ENCODE measurements at places on chromosomes 16 and 17. TPM values are rescaled to one million over a fixed set of nuclear protein-coding genes. Genes with fewer than 3 reads are reported as not detected.

DNA sequence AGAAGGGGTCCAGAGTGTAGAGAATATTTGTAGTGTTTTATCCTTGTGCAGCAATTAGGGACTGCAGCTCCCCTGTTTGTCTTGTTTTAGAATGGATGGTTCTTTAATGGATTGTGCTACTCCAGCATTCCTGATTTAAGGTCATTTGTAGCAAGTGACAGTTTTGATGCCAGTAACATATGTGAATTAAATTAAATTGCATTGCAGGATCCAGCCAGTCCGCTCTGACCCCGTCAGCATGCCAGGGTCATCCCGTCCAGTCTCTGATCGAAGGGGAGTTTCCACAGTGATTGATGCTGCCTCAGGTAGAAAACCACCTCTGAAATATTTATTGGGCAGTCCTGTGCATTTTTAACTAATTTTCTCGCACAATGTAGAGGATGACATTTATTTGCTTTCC lies 315.4 kb upstream of the TBX2 start:
- DNase-seq, result no peak

ZNF19 gene
- polyA plus RNA-seq, result 0.46 TPM

- no peak for DNase-seq
Measured at GRCh38 chr16:23948949-23949411, 113.2 kb downstream of the PRKCB start.

DNA sequence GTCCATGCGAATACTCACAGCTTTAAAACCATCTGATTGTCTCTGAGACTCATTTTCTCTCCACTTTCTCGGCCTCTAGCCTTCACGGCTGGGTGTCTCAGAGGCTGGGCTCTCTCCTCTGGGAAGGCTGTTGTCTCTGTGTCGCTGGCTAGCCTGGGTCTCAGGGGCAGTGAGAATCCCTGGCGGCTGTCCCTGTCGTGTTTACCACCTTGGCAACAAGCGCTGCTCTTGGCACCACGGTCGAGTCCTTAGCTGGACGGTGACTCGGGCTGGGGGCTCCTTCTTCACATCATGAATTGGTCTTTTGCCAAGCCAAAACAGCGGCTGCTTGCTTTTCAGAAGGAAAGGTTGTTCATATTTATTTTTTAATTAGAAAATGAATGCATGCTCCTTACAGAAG lies 81.1 kb downstream of the MSI2 start:
- no peak for DNase-seq

- DNase-seq, result no peak
Measured at GRCh38 chr16:10497132-10498101, 83.0 kb downstream of the EMP2 start.

GRCh38 chr17:1590029-1590746 lies 27.6 kb upstream of the PITPNA start:
- DNase-seq, result peak; percentile 90

DNA sequence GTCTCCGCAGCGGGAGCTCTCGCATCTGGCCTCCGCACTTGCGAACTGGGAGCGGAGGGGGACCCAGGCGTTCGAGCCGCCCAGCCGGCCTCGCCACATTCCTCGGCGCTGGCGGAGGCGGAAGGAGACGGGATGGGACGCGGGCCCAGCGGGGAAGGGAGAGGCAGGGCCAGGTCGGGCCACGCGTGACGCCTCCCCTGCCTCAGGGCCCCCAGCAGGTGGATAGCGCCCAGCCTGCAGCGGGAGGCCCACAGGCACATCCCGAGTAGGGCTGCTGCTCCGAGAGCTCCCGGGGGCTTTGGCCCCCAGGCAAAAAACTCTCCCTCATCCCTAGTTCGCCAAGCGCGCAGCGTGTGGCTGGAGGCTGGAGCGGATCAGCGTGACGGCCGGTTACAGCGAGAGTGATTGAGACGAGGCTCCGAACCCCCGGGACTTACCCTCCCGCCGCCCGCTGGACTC lies 800 bp downstream of the PLEKHH3 start:
- peak; percentile 45 for DNase-seq

DNA sequence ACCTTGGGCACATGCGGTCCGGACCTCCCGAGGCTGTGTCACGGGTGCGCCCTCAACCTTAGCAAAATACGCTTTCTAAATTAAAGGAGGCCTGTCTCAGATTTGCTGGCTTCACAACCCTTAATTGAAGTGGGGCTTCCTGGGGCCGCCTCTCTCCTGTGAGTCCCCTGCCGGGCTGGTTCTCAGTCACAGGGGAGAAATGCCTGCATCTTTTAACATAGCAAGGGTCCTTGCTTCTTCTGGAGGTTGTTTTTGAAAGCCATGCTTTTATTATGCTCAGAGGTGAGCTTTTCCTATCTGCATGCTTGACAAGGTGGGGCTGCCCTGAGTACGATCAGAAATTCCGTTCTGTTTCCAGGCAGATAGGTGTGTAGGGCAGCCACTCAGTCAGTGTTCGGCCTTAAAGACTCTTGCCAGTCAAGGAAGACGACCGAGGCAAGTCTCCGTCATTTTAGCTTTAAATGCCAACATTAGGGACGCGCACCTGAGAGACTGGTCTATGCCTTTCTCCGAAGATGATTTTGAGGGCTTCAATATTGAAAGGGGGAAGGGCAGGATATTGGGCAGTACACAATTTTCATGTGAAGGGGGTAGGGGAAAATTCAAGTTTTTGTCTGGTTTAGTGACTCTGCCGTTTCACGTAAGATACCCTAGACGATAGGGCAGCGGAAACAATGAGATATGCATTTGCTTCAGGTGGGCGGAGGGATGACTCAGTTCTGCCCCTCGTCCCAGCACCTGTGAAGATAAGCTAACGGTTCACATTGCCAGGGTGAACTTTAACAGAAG lies 5.5 kb upstream of the SLC7A5 start:
- DNase-seq, result no peak

DNA sequence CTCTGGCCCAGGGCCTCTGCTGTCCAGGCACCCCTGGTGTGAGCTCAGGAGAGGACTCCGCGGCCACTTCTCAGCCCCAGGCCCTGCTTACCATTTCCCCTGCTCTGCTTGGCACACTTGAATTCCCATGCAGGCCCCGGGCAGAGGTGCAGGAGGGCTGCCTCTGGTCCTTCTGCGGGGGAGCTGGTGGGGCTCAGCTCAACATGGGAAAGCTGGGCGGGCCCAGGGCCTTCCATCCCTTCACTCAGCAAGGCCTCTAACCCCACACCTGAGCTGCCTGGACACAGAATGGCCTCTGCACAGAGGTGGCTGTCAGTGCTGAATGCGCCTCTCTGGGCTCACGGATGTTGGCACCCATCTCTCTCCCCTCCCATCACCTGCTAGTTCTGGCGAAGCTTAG lies 12.5 kb upstream of the RNPS1 start:
- no peak for DNase-seq

CASKIN2 gene
- polyA plus RNA-seq, result 7.5 TPM

DNAH2 gene
- 0.02 TPM for polyA plus RNA-seq

DNA sequence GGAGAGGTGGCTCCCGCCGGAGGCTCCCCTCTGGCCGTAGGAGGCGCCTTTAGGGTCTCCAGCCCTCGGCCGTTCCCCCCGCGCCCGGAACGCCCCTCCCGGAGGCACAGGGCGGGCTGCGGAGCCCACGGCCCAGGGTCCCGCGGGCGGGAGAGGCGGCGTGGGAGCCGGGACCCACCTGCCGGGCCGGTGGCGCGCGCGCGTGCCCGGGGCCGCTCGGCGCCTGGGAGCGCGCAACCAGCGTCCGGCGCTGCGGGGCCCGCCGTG lies at the start of gene MIF4GD:
MIF4GD (minus strand) TSS at position 266 of the 267 bp plus-strand sequence. CDS start 1,036 bp downstream, outside the sequence.
- DNase-seq, result peak; percentile 54

- peak; percentile 61 for DNase-seq
Measured at GRCh38 chr16:17412221-17412620, 58.5 kb downstream of the XYLT1 start.

DNA sequence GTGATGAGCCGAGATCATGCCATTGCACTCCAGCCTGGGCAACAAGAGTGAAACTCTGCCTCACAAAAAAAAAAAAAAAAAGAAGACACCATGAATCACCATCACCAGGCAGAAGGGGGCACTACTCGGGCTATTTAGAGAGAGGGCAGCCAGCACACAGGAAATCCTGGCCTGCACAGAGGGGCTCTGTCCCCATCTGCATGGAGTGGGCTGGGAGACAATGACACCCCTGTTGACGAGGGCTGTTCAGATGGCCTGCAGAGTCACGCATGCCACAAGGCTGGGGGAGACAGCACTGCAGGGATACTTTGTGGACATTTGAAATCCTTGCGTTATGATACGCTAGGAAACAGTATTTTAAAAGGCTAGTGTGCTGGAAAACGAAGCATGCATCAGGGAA lies 48.3 kb downstream of the CUEDC1 start:
- DNase-seq, result no peak

- DNase-seq, result no peak
Measured at GRCh38 chr17:72931163-72931562, 161.3 kb downstream of the SLC39A11 start.

CACNG5 gene
- polyA plus RNA-seq, result not detected

DNA sequence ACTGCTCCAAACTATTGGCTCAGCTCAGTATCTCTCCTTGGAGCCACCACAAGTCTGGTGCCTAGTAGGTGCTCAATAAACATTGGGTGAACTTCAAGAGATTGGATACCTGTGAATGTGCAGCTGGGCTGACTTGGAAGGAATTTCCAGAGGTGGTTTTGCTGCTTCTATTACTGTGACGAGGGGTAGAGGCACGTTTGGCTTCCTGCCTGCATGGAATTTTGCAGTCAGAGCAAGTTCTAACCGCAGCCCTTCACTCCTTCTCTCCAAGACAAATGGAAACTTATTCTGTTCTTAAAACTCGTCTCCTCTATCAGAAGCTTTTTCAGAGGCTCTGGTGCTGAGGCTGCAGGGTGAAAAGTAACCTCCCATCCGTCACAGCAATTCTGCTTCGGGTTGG lies 342.5 kb downstream of the CPPED1 start:
- DNase-seq, result peak; percentile 10

DHRS7C gene
- polyA plus RNA-seq, result not detected

GRCh38 chr16:50190292-50190691 lies 37.2 kb downstream of the TENT4B start:
- no peak for DNase-seq

DNA sequence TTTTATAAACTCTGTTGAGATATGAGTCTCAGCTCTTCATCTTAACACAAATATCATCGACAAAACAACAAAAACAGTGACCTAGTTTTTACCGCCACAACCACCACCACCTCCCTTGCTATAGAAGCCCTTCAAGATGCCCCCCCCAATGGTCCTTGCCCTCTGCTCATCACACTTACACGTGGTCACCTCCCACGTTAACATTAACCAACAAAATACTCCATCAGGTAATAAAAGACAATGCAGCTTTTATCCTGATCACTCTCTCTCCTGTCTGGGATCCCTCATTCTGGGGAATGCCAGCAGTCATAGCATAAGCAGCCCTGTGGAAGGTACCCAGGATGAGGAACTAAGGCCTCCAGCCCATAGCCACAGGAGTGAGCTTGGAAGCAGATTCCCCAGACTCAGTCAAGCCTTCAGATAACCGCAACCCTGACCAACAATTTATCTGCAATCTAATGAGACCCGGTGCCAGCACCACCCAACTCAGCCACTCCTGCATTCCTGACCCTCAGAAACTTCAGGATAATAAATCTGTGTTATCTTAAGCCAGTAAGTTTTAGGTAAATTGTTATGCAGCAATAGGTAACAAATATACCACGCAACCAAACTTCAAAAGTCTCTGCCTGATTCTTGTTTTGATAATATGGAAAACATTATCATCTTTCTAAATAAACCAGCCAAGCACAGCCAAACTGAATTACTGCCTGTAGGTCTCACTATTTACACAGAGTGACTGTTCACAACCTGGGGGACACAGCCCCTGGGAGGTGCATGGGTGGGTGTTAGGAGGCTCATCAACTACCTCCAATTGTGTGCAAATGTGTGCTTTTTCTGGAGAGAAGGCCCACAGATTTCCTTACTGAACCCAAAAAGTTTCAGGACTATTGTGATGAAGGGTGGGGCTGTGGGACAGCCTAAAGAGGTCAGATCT lies 6.1 kb downstream of the PECAM1 start:
- no peak for DNase-seq

PRCD gene
- 0.32 TPM for polyA plus RNA-seq

LCMT1 gene
- 30.5 TPM for polyA plus RNA-seq

NOXO1 gene
- 0.32 TPM for polyA plus RNA-seq

GRCh38 chr17:67050066-67050465 lies 5.7 kb downstream of the CACNG1 start:
- DNase-seq, result no peak

- no peak for DNase-seq
Measured at GRCh38 chr16:62137996-62138395, 101.8 kb upstream of the CDH8 start.

TNP2 gene
- not detected for polyA plus RNA-seq

FOXL1 gene
- 29.9 TPM for polyA plus RNA-seq

DNA sequence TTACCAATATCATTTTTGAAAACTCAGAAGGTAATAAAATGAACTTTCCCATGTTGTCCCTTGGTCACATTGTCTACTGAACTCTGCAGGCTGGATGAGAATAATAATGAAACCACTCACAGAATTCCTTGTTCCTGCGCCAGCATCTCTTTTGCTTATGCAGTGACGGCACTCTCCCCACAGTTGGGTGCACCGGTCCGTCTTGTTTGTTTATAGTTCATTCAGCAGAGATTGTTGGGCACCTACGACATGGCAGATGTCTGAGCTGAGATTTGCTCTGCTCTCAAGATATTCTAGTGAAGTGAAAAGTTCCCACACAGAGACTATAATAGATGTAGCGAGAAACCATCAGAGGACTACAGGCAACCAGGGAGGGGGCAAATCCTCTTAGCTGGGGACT lies 375.7 kb upstream of the CDH11 start:
- DNase-seq, result peak; percentile 33

- no peak for DNase-seq
Measured at GRCh38 chr17:55672585-55673501, 49.8 kb downstream of the TMEM100 start.

DNA sequence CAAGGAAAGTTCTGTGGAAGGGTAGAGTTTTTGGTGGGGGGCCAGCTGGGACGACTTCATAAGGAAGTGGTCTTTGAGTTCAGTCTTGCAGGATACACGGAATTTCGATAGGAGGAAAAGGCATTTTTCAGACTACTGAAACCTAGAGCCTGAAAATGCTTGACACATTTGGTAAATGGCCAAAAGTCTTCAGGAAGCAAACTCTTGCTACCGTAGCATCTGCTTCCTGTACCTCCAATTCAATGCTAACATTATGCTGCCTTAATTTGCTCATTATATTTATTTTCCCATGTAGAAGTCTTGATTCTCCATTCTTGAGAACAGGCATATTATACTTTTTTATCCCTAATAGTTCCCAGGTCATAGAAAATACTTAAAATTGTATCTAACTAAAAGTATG lies 129.3 kb upstream of the MED13 start:
- no peak for DNase-seq

RAB11FIP3 gene
- polyA plus RNA-seq, result 19.9 TPM

DNA sequence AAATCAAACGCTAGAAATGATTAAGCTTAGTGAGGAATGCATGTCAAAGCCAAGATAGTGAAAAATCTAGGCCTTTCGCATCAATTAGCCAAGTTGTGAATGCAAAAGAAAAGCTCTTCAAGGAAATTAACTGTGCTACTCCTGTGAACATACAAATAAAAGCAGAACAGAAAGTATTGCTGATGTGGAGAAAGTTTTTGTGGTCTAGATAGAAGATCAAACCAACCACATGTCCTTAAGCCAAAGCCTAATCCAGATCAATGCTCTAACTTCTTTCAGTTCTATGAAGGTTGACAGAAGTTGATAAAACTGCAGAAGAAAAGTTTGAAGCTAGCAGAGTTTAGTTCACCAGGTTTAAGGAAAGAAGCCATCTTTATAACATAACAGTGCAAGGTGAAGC lies 1044.6 kb downstream of the CDH11 start:
- DNase-seq, result no peak

All from IMR-90 (cell line).